ENCODE measurements at places on chromosomes 2 and 18.

- DNase-seq: no peak
These were observed 237.0 kb downstream of the ALPK2 start for GRCh38 chr18:58391932-58392323.

GRCh38 chr2:73293534-73294171, at the start of gene EGR4:
Gene EGR4, minus strand, starts transcription at chr2:73293548. Its CDS starts 231 bp downstream, at chr2:73293317.
- peak; percentile 83 for DNase-seq

GRCh38 chr18:21682371-21683051, 22.1 kb downstream of the ABHD3 start:
- DNase-seq: peak; percentile 42

- no peak for DNase-seq
These were observed 104.3 kb downstream of the PLB1 start for GRCh38 chr2:28600181-28600580.

GRCh38 chr2:230986520-230987136, 9.3 kb upstream of the SPATA3 start:
- DNase-seq: no peak

DNA sequence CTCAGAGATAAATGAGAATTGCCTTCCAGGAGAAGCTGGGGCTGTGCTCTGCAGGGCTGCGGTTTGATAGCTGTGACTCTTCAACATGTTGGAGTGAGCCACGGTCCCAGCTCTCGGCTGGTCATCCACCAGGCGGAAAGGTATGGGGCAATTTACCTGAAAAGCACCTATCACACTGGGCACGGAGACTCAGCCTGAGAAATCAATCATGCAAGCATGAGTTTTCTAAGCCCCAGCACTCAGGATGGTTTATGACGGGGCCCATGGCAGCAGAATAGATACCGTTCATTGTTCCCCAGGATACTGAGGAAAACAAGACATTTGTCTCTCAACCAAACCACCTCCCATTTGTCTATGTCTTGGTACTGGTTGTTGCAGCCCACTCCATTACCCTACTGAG, 83.9 kb downstream of the LOXHD1 start:
- DNase-seq: no peak

- no peak for DNase-seq
These were observed 850.4 kb downstream of the ERBB4 start for GRCh38 chr2:211688196-211688595.

DNA sequence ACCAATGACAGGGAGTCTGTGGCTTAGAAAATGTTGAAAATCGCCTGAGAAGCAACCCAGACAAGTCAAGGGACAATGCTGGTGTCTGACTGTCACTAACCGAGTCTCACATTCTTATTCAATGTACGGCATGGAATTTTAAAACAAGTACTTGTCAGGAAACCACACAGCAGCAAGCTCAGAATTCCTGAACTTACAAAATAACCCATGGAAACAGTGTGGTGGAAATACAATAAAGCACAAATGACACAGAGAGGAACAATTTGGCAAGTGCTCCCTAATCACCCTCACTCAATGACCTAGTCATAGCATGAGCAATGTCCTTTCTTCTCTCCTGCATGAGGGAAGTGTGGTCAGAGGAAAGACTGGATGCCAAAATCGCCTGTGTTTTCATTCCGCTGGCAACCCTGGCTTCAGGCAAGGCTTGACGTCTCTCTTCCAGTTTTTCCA, 154.0 kb downstream of the SATB2 start:
- no peak for DNase-seq

- no peak for DNase-seq
These were observed 43.1 kb upstream of the ASAP2 start for GRCh38 chr2:9163306-9164111.

DNA sequence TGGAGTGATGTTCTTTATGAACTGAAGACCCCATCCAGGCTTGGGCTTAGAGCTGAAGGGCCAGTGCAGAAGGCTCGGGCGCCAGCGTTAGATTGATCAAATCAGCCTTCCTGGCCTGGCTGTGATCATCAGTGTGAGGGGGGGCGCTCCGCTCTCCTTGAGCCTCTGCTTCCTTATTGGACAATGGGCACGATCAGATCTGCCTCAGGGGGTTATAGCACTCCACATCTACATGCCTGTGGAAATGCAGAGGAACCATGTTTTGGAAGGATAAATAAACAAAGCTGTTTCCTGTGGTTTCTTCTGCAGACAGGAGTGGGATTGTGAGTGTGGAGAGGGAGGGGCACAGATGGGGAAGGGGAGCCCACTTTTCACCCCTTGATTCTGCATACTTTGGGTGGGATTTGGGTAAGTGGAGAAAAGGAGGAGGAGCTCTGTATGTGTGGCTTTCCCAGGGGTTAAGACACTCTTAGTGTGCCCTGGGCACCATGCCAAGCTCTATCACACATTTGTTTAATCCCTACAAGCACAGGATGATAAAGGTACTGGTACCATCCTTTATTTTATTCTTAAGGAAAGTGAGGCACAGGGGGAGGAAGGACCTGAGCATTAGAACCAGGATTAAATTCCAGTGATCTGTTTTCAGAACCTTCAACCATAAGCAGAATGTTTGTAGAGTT, 150.5 kb downstream of the EN1 start:
- no peak for DNase-seq

DNA sequence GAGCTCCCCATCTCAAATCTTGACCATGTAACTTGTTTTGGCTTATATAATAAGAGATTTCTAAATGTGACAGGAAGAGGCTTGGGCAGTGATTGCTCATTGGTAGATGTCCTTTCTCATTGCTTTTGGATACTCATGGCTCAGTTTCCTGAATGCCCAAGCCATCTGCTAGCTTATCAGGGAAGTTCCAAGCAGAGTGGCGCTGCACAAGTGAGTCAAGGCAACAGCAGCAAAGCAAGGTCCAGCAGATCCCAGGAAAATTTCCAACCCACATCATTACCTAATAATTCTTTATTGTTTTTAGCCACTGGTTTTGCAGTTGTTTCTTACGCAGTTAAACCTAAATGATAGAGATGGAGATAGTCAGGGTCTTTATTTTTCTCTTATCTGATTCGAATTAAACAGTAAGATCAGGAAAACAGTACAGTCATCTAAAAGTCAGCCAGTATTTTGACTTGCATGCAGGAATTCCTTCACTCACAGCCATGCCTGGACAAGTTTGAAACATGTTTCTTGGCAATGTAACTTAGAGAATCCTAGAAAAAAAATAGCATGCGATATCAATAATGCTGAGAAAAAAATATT, 349.7 kb upstream of the TMEFF2 start:
- DNase-seq: no peak

- no peak for DNase-seq
These were observed 491.8 kb downstream of the KCNJ3 start for GRCh38 chr2:155190342-155190741.

GRCh38 chr2:233411162-233411561, 56.9 kb downstream of the DGKD start:
- no peak for DNase-seq

DNA sequence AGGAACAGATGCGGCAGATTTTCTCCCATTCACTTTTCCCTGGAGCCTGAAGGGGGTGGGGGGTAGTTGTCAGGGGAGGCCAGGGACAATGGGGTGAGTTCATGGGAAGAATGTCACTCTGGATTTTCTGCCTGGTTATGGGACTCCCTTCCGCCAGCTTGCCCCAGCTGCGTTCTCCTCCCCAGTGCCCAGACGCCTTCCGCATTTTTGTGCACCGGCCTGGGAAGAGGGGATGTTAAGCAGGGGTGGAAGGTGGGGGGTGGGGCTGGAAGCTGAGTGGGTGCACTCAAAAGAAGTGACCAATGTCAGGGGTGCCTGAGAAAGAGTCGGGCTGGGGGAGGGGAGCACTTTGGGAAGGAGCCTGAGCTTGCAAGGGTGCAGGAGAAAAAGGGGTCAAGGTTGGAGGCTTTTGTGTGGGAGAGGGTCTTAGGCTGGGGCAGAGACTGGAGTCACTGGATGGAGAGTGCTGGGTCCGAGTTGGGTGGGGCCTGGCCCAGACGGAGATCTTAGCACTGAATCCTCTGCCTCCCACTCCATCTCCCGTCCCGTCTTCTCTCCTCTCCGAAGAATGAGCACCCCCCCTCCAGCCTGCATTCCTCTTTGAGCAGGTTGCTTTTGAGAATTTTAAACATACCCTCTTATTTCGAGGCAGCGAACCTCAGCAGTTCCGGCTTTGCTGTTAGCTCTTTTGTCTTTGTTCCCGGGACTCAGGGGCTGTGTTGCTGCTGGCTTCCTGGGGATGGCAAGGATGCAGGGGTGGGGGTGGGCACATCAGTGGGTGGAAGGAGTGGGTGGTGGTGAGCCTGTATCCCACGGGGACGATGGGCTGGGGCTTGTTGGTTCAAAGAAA, 2.7 kb downstream of the IGFBP2 start:
- DNase-seq: no peak

GRCh38 chr2:39481611-39482010, 44.5 kb upstream of the MAP4K3 start:
- no peak for DNase-seq

GRCh38 chr2:179932786-179933185, 71.4 kb upstream of the ZNF385B start:
- no peak for DNase-seq

DNA sequence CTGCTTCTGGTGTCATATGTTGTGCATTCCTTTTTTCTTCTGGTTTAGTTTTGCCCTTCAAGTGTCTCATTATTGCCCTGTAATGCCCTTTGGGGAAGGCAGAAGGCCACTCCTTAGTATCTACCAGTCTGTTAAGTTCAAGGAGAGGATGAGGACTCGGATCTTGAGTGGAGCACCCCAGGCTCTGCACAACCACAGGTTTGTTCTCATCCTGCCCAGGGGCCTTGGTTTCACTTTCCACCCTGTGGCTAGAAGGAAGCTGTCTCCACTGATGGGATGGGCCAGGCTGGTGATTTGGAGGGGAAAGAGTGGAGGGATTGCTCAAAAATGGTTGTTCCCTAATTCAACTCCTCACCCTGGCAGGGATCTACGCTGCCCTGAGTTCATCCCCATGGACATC, 30.2 kb upstream of the RAB11FIP5 start:
- DNase-seq: no peak

- no peak for DNase-seq
These were observed 55.2 kb downstream of the TMEM17 start for GRCh38 chr2:62450716-62451191.
